ENCODE measurements at places on chromosomes 1 and 21.

DNA sequence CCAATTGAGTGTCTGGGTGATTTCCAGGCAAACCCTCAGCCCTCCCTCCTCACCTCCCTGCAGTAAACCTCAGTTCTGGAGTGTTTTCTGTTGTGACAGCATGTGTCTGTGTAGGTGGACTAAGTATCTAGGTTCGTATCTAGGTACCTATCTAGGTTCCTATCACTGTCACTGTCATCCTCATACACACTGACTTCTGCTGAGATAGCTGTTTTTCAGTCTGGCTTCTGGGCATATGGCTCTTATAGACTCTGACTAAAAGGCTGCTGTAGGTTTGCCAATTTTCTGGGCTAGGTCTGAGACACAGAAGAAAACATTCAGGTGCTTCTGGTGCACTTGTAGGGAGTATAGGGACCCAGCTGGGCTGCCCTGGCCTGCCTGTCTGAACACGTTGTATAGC, 8.1 kb upstream of the TRIM67 start:
- DNase-seq = no peak

- DNase-seq = no peak
Observed at GRCh38 chr1:17684810-17685209, 70.3 kb upstream of the ACTL8 start.

- no peak for DNase-seq
Observed at GRCh38 chr1:220300442-220301121, 28.3 kb upstream of the RAB3GAP2 start.

GRCh38 chr1:156814571-156815260, 1.9 kb downstream of the SH2D2A start:
- DNase-seq = peak; percentile 20

GRCh38 chr1:107782217-107782845, 182.6 kb downstream of the VAV3 start:
- no peak for DNase-seq

DNA sequence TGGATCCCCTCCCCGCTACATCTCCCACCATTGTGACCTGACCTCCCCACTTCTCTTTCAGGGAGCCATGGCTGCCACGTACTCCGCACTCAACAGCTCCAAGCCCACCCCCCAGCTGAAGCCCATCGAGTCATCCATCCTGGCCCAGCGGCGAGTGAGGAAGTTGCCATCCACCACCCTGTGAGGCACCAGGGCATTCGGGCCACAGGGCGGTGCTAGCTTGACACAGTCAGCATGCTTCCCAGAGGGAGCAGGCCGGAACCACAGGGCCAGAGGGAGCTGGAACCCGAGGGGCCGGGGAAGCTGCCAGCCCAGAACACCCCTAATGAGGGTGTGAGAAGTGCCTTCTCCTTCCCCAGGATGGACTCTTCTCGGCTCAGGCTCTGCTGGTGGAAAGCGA, 44.5 kb downstream of the RPS6KA1 start:
- no peak for DNase-seq

- no peak for DNase-seq
Observed at GRCh38 chr1:94554580-94554979, 13.0 kb upstream of the F3 start.

- DNase-seq = no peak
Observed at GRCh38 chr1:99358770-99359169, 94.5 kb downstream of the PLPPR4 start.

GRCh38 chr1:183956559-183957188, 80.9 kb downstream of the COLGALT2 start:
- DNase-seq = peak; percentile 12

DNA sequence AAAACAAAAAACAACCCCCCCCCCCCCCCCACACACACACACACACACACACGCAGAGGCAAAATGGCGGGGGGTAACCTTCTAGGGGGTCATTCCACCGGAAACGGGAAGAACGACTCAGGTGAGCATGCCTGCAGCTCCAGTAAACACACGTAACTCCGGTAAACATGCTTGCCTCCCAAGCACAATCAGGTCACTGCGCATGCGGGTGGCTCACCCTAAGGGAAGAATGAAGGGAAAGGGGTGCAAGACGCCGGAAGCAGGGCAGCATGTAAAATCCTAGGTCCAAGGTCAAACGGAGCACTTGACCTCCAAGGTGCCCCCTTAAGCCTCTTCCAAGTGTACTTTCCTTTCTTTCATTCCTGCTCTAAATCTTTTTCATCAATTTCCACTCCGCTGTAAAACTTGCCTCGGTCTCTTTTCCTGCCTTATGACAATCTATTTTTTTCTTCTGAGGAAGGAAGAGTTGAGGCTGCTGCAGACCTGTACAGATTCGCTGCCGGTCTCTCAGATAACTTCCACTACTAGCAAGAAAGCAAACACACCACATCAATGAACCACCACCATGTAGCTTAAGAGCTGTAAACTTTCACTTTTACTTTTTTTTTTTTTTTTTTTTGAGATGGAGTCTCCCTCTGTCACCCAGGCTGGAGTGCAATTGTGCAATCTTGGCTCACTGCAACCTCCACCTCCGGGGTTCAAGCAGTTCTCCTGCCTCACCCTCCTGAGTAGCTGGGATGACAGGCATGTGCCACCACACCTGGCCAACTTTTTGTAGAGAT, 21.0 kb upstream of the CBR3 start:
- no peak for DNase-seq

DNA sequence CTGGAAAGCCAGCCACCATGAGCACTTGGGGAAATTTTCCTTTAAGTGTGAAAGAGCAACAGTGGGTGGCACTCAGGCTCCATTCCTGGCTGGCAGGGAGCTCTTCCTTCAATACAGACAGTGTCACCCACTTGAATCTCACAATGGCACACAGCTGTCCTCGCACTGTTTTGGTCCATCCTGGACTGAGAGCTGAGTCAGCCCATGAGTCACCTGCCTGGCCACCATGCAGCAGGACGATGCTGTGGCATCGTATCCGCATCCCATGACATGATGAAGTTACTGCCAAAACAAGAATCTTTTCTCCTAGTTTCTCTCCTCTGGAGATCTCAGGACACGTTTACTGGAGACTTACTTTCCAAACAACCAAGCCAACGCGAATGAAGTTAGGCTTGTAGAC, 6.0 kb downstream of the TMPRSS2 start:
- no peak for DNase-seq

GRCh38 chr1:193456811-193457280, 270.4 kb upstream of the B3GALT2 start:
- no peak for DNase-seq
